Activated naive CD4-positive, alpha-beta T cell treated with anti-CD3 and anti-CD28 coated beads, Interleukin-2, amount 50 U/mL, for 16 hours (primary cell): ENCODE measurements at places on chromosomes 7 and 10.

DNA sequence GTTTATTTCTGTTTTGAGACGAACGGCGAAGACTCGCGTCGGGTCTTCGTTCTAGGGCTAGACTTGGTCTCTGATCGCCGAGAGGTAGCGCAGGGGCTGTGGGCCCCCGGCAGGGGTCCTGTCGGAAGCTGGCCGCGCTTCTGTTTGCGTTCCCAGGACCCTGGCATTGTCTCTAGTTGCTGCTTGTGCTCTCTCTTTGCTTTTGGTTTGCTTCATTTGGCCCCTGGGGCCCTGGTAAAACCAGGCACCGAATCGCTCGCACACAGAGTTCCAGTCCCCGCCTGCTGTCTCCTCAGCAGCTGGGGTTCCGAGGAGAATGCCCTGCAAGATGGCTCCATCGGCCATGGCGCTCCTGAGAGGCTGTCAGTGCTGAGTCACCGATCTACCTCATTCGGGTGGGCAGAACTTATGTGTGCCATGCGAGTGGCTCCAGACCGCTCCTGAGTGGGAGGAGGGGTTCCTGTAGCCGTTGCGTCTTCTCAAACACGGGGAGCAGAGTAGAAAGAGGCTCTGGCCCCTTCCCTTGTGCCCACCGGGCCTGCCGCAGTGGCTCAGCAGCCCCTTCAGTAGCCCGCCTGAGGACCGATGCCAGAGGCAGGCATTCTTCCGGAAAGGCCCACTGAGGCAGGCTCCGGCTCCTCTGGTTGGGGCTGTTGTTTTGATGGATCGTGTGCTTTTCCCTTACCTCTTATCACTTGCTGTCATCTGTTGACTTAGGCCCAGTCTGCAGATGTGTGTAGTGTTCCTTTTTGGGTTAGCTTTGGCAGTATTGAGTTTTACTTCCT lies 826 bp downstream of the CHPF2 start:
- DNase-seq = peak; percentile 82

GRCh38 chr10:31272841-31273240 lies 46.2 kb upstream of the ZEB1 start:
- DNase-seq = no peak

GRCh38 chr7:158728911-158729645 lies 24.5 kb upstream of the NCAPG2 start:
- DNase-seq = no peak

GRCh38 chr7:41921453-41921981 lies 218.6 kb upstream of the INHBA start:
- no peak for DNase-seq

- DNase-seq = no peak
Observed at GRCh38 chr7:101614098-101614938, 14.8 kb downstream of the MYL10 start.

DNA sequence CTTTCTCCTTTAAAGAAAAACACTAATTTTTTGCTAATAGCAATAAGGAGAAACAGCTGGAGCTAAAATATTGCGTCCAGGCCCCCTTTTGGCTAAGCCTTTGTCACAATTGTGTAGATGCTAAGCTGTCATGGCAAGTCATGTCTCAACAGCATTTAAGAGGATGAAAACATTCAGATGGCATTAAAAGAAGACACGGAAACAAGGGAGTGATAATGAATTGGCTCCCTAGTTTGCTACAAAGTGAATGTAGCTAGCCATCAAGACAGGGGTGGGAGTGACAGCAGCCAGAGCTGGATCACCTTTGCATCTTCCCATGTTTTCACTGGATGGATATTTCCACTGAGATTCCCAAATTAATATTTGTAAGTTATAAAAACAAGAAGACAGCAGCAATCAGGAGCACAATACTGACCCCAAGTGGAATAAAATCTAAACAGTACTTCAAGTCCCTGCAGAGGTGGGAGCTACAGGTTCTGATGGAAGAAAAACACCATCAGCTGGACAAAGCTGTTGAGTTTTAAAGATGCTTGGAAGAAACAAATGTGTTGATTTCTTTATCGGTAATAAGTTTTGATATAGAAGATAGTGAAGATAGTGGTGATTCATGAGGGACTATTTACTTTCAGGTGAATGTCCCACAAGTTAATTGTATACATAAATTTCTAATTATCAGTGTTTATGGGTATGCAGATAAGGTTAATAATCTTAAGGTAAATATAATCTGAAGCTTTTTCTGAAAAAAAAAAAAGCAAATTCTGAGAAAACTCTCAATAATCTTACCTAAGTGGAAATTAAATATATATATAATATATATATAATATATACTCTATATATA lies 129.4 kb downstream of the SLC16A9 start:
- DNase-seq = no peak

GRCh38 chr10:11429439-11430052 lies 181.9 kb downstream of the USP6NL start:
- no peak for DNase-seq

DNA sequence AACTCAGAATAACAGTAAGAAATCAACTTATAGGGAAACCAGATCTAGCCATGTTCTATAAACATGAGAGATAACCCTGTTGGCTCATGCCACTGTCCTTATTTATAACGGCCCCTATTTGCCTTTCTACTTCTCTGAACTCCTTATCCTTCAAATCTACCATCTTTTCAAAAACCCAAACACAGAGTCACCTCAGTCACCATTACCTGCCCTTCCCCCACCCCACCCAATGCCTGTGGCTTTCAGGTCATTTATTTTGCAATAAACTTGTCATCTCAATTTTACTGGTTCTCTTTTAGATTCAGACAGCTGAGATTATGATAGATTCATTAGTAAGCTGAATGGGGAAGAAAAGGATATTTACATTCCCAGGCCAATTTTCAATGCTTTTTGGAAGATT lies 53.6 kb downstream of the KMT2C start:
- no peak for DNase-seq

DNA sequence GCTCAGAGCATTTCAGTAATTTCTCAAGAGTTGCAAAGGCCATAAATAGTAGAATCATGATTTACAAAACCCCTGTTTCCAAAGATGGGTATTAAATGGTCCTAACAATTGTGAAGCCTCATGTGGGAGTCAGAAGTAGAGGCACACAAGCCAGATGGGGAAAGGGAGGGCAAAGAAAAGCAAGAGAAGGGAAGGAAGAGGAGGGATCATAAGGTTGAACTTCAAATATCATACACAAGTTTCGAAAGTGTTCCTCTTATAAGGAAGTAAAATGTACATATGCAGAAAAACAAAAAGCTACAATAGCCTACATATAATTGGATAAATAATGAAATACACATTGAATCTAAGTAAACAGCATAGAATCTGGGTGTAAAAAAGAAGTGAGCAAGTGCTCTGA lies 6.0 kb downstream of the LIPN start:
- no peak for DNase-seq

- no peak for DNase-seq
Observed at GRCh38 chr7:131502810-131503508, 53.5 kb downstream of the PODXL start.

DNA sequence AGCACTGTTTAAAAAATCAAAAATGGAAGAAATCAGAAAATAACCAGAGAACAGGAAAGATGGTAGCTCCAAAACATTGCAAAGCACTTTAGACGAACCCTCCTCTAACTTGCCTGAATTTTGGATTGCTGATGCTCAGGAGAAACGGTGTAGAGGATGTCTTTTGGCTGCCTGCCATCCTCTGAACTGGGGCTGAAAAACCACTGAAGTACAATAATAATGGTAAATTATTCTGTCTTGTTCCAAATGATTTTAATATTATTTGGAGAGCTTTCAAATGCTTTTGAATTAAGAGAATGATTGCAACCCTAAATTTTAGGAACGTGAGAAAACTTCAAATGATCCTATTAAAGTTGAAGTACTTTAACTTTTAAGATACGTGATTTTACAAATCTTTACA lies 167.3 kb upstream of the SLC13A1 start:
- DNase-seq = no peak

GRCh38 chr10:12960941-12961340 lies 40.6 kb downstream of the CCDC3 start:
- DNase-seq = no peak

GRCh38 chr10:86197166-86197790 lies 169.3 kb downstream of the GRID1 start:
- DNase-seq = no peak

DNA sequence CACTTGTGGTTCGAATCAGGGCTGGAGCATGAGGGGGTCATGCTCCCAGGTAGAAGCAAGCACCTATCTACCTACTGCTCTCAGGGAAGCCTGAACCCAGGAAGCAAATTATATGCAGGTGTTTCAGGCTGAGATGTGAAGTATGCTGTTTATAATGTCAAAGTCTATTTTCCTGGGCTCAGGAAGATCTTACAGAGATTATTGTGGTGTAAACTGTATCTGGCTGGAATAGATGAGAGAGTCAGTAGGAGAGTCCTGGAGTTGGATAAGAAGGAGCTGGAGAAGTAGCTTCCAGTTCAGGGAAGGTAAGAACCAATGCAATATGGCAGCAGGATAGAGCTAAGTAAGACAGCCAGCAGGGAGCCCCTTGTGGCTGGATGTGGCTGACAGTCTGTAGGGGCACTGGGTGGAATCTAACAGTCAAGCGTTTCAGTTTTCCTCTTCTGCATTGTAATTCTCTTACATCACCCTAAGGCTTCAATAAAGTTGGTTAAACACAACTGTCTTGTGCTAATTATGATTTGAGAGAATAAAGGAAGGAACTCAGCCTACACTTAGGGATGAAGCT lies 105.9 kb upstream of the EEPD1 start:
- DNase-seq = no peak

DNA sequence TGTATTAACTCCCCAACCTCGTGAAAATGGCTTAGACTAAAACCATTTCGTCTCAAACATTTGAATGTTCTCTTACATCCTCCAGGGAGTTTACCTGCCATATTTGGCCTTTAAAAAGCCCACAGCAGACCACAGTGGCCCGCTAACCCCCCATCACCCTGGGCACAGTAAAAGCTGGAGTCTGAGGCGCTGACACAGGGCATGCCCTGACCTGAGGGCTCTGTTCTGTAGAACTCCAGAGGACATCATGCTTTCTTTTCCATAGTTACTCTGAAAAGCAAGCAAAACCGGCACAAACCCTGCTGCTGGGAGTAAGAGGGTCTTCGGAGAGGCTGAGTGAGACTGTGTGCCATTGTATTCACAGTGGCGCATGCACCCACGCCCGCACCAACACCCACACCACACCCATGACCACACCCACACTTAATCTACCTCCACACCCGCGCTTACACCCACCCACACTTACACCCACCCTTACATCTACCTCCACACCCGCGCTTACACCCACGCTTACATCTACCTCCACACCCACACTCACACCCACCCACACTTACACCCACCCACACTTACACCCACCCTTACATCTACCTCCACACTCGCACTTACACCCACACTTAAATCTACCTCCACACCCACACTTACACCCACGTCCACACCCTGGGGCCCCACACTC lies 32.1 kb downstream of the LRRC27 start:
- DNase-seq = peak; percentile 41

GRCh38 chr10:120583424-120584108 lies 126.5 kb downstream of the PLPP4 start:
- DNase-seq = no peak

DNA sequence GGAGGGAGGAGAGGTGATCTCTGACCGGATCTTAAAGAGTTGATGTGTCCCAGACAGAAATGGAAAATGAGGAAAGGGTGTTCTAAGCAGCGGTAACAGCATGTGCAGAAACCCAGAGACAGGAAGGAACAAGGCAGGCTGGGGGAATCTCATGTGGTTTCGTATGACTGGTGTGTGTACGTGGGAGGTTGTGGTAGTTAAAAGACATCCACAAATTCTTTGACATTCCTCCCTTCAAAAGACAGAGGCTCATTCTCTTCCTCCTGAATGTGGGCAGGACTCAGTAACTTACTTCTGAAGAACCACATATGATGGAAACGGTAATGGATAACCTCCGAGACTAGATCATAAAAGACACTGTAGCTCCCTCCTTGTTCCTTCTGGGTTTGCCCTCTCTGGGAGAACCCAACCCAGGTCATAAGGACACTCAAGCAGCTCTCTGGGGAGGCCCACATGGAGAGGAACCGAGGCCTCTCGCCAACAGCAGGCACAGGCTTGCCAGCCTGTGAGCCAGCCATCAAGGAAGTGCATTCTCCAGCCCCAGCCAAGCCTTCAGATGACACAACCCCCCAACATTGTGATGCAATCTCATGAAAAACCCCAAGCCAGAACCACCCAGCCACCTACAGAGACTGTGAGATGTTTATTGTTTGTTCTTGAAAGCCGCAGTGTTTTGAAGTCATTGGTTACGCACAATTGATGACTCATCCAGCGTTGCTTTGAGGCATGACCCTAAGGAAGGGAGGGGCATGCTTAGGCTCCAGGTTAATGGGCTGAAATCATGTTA lies 116.0 kb downstream of the SLIT1 start:
- DNase-seq = no peak

GRCh38 chr10:33706746-33707145 lies 372.3 kb upstream of the NRP1 start:
- DNase-seq = no peak

DNA sequence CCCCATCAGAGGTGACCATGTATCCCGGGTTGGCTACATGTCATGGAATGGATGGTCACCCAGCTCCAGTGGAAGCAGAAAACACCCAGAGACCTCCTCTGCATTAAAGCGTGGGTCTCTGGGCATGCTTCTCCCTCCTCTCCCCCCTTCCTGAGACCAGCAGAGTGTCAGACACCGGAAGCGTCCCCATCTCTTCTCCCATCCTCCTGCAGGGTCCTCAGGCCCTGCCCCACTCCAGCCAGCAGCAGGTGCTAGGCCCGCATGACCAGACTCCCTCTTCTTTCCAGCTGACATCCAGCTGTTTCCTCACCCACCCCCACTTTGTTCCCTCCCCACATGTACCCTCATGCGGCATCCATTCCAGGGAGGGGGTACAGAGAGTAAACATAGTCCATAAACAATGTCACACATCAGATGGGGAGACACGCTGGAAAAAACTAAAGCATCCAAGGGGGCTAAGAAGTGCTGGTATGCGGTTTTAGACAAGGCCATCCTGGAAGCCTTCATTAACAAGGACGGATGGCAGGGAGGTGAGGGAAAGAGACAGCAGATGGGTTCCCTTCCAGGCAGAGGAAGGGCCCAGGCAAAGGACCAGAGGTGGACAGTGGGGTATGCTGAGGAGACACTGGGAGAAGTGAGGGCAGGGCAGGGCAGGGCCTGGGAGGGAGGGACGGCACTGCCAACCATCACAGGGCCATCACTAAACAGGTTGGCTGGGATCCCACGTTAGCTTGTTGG lies 12.5 kb upstream of the SLC18A3 start:
- DNase-seq = no peak

DNA sequence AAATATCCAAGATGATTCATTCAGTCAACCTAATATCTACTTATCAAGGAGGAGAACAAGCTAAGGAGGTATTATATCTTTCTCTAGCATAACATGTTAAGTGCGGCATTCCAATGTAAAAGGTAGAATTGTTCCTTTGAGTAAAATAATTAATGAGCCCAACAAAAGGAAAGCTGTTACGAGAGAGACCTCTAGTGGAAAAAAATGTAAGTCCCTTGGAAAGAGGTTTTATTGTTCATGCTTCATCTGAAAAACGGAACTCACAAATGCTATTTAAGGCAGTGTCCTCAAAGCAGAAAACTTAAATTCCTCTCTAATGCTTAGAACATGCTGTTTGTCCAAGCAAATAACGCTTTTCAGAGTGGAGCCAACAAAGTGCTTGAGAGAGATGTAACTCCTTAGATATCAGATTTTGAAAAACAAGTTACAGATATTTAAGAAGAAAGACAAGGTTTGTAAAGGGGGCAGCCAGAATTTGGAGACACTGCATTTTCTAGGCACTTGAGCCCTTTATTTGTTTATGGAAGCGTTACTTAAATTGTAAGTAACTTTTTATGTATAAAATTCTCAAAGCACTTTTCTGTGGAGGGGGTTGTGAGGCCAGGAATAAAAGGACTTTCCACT lies 119.9 kb downstream of the TFEC start:
- no peak for DNase-seq

- DNase-seq = no peak
Observed at GRCh38 chr7:123929107-123929506, 4.1 kb downstream of the SPAM1 start.
